ENCODE measurements at places on chromosomes 11 and 22.
A peak's percentile ranks its signal among the peaks of the same experiment; 100 is the strongest.

DNA sequence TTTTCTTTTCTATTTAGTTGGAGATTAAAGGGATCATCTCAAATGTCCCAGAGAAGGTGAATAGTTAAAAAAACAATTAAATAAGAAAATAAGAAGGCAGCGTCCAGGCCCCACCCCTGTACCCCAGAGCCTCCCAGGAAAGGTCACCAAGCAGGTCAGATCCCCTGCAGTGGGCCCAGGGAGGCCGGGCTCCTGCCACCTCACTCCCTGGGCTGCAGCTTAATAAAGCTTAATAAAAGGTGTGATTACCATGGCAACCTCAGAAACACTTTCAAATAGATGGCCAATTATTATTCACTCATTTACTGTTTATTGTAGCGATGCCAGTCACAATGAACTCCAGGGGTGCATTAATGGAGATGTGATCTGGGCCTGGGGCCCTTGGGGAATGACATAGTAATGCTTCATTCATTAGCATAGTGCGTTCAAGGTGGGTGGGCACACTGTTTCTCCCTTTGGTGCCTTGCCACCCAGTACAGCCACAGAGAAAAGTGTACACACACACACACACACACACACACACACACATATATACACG, 386.2 kb downstream of the CADM1 start:
- no peak for DNase-seq

DNA sequence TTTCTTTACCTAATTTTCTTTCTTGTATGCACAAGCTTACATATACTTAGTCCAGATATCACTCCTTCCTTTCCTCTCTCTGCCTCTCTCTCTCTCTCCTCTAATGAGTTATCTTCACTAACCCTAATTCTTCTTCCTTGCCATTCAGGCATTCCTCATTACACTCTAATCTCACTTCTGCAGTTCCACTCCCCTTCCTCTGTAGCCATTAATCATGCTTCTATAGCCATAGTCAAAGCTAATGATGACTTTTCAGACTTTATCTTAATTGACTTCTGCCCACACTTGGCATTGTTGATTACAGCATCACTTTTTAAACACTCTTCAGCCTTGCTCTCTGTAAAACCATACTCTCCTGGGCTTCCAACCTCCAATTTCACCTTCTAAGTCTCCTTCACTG, 35.3 kb upstream of the SC5D start:
- DNase-seq: no peak

GRCh38 chr22:37904572-37905533, 1.2 kb upstream of the MICALL1 start:
- peak; percentile 99 for DNase-seq

- peak; percentile 81 for DNase-seq
Observed at GRCh38 chr11:121810291-121810690, 305.7 kb downstream of the BLID start.

DNA sequence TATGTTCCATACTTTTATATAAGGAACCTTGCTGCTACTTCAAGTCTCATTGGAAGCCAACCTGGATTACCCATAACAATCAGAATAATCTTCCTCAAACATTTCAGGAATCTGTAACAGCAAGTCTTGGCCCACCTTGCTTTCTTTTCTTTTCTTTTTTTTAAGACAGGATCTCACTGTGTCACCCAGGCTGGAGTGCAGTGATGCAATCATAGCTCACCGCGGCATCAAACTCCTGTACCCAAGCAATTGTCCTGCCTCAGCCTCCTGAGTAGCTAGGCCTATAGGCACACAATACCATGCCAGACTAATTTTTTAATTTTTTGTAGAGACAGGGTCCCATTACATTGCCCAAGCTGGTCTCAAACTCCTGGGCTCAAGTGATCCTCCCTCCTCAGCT, 29.3 kb upstream of the PRDM10 start:
- DNase-seq: no peak

DNA sequence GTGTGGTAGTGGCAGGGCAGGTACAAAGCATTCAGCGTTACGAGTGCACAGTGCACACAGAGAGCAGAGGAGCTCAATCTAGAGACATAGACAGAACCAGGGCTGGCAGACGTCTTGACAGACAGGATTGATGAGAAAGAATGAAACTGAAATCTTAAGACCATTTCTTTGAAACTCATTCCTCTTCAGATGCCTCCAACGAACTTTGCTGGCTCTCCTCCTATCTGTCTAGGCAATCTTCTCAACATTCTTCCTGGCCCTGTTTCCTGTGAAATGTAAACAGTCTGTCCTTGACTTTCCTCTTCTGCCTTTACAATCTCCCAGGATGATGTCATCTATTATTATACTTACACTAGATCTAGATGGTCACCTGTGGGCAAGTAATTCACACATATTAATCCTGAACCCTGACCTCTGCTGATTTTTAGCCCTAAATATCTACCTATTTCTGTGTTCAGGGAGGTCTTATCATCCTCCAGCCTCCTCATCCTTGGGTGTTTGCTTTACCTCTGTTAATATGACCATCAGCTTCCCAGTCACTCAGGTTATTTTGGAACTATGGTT, 119.5 kb downstream of the ENTHD1 start:
- DNase-seq: peak; percentile 19

DNA sequence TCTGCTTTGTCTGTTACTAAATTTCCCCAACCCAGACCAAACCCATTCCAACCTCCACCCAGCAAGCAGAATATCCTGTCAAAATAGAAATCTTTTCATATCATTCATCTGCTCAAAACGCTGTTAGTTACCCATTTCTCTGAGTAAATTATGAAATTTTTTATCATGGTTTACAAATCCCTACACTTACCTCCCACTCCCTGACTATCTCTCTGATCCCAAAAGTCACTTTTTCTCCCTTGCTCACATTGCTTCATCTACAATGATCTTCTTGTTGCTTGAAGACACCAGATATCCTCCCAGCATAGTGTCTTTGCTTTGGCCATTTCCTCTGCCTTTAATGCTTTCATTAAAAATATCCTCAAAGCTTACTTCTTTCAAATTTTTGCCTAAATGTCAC, 195.5 kb upstream of the CTSC start:
- DNase-seq: no peak

Data from fibroblast of upper back skin (primary cell).